ENCODE measurements at places on chromosomes 5 and 9.

DNA sequence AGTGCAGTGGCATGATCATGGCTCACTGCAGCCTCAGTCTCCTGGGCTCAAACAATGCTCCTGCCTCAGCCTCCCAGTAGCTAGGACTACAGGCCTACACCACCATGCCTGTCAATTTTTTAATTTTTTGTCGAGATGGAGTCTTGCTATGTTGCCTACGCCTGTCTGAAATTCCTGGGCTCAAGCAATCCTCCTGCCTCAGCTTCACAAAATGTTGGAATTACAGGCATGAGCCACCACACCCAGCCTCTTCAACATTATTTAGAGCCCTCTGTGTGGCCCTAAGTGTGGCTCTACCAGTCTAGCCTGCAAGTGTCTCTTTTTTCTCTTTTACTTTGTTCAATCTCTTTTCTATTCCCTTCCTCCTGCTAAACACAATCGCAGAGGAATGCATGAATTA, 154.4 kb upstream of the EPB41L4A start:
- DNase-seq: no peak

DNA sequence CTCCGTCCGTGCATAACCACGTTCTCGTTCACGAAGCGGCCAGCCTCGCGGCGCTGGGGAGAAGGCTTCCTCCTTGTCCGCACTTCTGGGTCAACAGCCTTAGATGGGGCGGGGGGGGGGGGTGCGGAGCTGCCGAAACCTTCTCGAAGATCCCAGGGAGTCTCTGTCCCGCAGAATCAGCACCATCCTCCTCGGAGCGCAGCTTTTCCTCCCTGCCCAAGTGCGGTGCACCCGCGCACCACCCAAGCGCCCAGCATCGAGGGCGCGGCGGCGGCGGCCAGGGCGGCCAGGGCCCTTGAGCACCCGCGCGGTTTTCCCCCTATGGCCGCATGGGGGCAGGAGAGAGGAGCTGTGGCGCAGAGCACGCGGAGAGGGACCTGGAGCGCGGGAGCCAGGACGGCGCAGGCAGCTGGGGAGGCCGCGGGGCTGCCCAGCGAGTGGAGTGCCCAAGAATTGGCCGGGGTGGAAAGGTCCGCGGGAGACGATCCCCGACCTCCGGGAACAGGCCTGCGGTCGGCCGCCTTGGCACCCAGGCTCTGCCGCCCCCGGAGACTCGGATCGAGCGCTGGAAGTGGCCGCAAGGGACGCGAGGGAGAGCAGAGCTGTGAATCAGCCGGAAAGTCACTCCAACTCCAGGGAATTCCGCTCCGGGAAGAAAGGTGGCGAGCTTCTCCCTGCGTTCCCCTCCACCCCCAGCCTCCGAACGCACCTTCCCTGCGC, 43.1 kb downstream of the TMEM174 start:
- DNase-seq: peak; percentile 77

GRCh38 chr5:151345808-151346478, 1.4 kb downstream of the SLC36A2 start:
- DNase-seq: peak; percentile 43

DNA sequence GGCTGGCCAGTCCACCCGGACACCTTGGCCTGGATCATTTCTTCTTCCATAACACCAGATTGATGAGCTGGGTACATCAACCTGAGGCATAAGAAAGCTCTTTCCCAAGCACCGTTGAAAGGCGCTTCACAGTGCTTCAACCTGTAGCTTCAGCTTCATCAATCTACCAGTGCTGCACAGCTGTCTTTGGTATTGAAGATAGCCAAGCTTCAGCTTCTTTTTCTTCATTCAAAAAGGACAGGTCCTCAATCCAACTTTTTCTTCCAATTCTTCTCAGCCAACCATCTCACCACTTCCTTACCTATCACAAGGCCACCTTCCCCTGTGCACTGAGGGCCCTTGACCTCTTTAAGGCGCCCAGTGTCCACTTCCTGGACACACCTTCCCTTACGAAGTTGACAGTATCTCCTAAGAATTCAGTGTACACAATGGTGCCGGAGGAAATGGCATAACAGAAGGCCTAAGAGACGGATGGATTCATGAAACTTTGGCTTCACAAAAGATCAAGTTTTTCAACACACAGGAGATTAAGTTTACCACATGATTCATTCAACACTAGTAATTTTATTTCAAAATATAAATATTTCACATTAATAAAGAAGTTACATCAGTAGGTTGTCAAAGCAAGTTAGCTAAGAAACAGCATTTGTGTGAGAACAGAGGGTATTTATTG, 1.4 kb upstream of the CTNNAL1 start:
- DNase-seq: no peak

GRCh38 chr5:57716661-57717060, 234.1 kb upstream of the ACTBL2 start:
- DNase-seq: no peak

DNA sequence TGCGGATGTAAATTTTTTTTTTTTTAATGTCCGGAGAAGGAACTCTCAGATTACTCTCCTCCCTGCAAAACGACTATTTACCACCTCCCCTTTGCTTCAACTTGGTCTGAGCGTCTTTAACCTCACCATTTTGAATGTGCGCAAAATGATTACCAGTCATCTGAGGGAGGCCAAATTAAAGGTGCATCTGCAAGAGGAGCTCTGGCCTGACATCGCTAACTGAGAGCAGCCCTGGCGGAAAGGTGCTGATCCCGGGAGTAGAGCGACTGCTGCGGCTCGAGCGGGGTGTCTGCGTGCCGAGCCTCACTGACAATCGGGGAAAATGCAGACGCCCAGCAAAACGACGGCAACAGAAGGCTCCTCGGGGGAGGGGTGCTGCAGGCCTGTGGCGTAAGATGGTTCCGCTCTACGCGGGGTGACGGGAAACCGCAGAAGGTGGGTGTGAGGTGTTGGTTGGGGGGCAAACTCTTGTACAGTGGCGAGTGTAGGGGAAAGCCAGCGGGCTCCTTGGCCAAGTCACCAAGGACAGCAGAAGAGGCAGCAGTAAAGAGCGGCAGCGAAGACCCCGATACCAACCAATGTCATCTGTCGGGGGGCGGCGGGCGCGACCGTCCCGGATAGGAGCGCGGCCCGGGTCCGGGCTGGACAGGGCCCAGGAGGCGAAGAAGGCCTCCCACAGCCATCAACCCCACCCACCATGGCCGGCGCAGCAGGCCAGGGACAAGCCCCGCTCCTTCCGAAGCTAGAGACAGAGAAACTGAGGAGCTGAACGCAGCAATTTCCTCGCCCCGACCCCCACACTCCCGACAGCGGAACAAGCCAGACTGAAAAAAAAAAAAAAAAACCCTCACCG, 557 bp downstream of the PJA2 start:
- DNase-seq: peak; percentile 74

DNA sequence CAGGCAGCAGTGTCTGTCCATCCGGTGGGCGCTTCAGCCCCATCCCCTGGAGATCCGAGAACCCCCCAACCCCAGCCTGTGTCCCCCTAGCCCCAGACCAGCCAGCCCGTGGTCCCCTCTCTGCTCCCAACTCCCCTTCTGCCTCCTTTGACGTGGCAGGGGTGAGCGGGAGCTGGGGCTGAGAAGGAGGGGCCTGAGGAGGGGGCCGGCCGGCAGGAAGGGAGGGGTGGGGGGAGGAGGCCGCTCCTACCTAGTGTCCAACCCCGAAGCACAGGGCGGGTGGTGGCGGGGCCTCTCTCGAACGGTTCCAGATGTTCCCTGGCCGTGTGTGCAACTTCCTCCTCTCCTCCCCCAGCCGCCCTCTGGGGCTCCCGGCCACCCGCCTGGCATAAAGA, 31.0 kb downstream of the GOLGA2 start:
- DNase-seq: peak; percentile 92

GRCh38 chr9:126348911-126349550, 22.4 kb downstream of the MVB12B start:
- DNase-seq: no peak

DNA sequence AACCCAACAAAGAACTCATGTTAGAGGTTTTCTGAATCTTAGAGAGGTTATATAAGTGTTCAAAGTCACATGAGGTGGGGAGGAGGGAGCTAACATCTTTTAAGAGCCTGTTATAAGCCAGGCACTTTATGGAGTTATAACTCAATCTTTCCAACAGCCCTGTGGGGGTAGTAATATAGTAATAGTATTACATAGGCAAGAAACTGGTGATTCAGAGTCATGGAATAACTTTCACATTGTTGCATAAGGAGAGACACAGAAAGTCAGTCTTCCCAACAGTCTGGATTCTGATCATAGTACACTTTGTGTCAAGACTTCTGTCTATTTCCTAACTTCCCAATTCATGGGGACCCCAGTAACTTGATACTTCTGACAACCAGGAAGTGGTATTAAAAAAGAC, 89.2 kb downstream of the ACER2 start:
- peak; percentile 3 for DNase-seq

DNA sequence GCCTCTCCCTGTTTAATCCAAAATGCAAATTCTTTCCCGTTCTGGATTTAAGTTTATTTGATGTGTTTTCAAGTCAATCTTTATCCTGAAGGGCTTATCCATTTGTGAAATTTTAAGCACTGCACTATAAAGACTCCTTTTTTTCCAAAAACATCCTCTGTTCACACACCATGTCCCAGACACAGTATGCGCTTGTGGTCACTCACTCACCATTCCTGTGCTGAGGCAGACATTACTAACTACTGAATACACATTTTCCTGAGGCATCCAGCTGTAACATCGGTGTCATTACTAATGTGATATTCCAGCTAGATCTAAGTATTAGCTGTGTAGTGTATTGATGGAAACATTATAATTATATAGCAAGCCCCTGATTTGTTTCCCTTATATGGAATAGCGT, 298.4 kb downstream of the KCTD16 start:
- DNase-seq: no peak

- DNase-seq: no peak
Observed at GRCh38 chr9:129075996-129076639, 4.8 kb upstream of the DOLPP1 start.

DNA sequence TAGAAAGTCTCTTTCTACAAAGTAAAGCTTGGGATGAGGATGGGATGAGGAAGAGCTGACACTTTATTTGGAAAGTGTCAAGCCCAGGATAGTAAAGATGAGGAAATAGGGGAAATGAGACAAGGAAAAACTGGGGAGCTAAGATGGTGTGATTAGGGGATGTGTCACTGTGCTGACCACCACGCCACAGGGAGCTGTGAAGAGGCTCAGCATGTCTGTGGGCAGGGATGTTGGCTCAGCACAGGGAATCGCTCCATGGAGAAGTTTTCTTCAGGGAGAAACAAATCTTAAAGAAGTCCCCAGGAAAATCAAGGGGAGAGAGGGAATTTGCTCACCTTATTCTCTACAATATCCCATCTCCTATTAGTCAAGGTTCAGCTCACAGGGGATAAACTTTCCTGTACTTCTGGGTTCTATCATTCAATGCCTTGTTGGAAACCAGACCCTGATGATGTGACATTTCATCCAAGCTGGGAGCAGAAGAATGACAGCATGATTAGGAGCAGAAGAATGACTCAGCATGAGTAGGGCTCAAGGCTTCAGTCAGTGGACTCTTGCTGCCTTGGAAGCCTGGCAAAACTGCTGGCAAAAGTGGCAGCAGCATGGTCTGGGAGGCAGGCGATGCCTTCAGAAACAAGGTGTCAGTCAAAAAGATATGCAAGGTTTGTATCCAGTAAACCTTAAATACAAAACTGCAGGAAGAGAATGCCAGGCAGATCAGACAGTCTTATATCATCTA, 4.9 kb downstream of the HSPB3 start:
- DNase-seq: peak; percentile 39

DNA sequence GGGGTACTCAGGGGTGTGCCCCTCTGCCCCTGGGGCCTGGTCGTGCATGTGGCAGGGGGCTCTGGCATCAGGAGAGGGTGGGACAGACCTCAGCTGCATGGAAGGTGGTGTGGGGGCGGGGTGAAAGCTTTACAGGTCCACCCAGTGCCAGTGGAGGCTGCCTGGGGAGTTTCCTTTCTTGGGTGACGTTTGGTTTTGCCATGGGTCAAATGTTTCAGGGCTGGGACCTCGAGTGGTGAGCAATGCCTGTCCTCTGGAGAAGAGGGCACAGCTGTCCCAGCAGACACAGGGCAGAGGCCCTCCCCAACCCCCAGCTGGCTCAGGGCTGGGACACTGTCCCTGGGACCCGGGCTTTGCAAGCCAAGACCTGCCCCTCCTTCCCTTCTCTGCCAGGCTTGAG, 3.6 kb downstream of the RXRA start:
- DNase-seq: no peak

DNA sequence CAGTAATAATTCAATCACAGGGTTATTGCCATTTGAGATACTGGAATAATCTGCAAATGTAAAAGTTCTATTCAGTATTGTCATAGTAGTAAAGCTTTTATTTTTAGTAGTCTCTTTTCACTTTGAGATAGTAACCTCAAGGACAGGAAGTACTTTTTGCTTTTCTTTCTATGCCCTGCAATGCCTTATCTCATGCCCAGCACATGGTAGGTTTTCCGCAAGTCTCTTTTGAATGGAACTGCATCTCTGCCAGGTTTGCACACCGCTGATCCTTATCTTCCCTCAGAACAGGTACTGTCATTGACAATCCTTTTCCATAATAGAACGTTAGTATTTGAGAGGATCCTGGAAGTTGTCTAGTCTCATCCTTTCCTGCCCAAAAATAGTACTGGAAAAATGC, 91.8 kb upstream of the IFNK start:
- no peak for DNase-seq

DNA sequence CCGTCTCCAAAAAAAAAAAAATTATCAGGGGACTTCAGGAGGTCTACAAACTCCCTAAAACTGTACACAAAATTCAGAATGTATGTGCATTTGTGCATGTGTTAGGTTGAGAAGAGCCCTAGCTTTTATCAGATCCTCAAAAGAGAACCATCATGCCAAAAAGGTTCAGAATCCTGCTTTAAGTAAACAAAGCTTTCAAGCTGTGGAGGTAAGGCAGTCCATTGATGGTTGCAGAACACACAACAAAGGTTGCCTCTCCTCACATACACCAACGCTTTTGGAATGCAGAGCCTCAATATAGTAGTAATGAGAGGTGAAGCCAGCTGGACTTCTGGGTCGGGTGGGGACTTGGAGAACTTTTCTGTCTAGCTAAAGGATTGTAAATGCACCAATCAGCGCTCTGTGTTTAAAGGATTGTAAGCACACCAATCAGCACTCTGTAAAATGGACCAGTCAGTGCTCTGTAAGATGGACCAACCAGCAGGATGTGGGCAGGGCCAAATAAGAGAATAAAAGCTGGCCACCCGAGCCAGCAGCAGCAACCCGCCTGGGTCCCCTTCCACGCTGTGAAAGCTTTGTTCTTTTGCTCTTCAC, 57.9 kb upstream of the RNF38 start:
- no peak for DNase-seq

GRCh38 chr5:61290791-61291210, 41.3 kb upstream of the ZSWIM6 start:
- DNase-seq: peak; percentile 62

DNA sequence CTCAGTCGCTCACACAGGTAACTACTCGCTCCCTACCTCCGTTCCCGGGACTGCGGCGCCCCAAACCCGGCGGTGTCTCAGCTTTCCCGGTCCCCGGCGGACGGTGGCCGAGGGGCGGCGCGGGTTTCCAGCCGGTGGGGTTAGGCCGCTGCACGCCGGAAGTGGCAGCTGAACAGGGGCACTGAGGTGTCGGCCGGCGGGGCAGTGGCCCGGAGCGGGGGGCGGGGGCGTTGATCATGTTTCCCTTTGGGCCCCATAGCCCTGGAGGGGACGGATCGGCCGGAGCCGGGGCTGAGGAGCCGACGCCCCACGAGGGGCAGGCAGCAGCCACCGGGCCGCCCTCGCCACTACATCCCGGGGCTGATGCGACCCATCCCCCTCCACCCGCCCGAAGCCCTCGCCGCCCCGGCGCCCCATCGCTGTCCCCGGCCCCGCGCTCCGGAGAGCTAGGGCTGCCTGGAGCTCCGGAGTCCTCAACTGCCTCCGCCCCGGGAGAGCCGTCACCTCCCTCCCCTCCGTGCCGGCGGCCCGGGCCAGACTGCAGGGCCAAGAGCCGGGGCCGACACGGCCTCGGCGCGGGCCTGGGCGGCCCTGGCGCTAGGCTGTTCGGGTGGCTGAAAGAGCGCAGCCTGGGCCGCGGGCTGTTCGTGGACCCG, at the start of gene DCAF10:
TSS of gene DCAF10 (plus strand) at position 167 of the 656 bp plus-strand sequence. CDS start at position 237, 70 bp downstream.
- DNase-seq: peak; percentile 79
